ENCODE measurements at places on chromosomes 16 and 17. TPM values are rescaled to one million over a fixed set of nuclear protein-coding genes. Genes with fewer than 3 reads are reported as not detected.

ZNF688 gene
- total RNA-seq, result 18.0 TPM

DNA sequence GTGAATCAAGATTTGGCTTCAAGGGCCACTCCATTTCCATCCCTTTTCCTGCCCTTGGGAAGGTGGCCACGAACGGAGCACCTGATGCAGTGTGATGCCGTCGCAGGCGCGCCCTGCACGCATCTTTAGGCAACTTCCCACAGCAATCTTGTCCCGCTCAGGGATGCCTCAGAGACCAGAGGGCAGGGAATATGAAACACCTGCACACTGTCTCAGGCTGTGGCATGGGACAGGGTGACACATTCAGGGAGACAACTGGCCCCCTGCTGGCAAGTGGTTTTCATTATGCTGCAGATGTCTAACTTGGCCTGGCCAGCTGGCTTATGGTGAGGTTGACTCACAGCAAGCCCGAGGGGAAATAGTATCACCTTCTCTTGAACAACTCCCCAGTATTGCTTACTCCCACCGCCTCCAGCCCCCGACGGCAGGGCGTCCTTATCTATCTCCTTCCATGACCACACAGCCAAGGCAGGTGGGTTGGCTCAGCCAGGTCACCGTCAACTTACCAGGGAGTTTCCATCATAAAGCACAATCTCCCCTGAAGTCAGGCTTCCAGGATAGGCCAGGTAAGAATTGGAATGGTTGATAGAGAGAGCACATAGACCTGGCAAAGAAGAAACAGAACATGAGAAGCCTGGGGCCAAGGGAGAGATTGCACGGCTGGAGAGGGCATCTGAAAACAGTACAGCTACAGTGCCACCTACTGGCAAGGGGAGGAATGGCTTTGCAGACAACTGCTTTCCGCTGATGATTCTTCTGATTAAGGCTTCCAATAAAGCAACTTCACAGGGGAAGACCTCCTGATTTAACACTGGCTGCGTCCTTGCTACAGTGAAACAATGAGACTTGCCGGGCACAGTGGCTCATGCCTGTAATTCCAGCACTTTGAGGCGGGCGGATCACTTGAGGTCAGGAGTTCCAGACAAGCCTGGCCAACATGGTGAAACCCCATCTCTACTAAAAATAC, 21.1 kb downstream of the WIPI1 start:
- DNase-seq, result peak; percentile 94

ABAT gene
- 8.2 TPM for total RNA-seq

KIF18B gene
- total RNA-seq, result 11.8 TPM

GRCh38 chr17:82810644-82811430, 29.0 kb downstream of the ZNF750 start:
- DNase-seq, result no peak

DNA sequence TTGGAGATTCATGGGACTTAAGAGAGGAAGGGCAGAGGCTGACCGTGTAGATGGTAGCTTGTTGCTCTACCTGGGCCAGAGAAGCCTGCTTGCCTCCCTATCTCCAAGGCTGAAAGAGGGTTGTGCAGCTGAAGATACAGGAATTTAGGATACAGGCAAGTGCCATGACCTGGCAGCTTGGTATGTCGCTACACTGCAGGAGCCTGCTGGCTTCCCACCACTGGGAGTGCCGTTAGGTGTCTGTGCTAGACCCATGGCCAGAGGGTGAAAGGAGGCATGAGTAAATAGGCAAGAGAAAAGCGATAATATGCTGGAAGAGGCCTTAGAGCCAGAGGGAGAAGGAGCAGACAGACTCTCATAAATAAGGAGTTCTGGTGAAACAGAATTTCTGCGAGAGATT, 10.6 kb downstream of the NAA60 start:
- no peak for DNase-seq

XYLT1 gene
- total RNA-seq, result 12.2 TPM

- DNase-seq, result no peak
These were observed 66.6 kb upstream of the AXIN2 start for GRCh38 chr17:65627891-65628643.

- DNase-seq, result no peak
These were observed 651.8 kb downstream of the CDH11 start for GRCh38 chr16:64469906-64470702.

DNA sequence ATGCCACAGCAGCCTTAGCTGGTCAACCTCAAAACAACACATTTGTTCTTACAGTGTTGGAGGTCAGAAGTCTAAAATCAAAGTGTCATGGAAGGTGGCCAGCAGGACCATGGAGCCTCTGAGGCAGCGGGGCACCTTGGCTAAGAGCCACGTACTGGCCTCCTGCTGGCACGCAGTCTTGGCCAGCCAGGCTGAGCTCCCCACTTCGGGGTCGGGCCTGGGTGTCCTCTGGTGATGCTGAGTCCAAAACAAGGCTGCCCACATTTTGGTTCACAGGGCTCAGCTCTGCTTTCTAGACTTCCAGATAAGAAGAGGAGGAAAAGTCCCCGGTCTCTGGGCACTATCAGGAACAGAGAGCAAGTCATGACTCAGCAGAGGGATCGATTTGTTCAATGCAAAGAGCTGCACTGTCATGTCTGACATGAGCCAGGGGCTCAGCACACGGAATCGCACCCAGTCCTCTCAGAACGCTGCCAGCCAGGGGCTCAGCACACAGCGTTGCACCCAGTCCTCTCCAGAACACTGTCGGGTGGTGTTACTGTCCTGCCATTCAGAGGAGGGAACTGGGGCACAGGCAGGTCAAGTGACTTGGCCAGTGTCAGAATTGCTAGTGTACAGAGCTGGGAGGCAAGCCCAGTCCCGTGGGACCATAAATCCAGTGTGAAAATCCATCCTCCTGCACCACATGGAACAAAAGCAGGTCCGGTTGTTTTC, 2.5 kb downstream of the LGALS9 start:
- no peak for DNase-seq

DNA sequence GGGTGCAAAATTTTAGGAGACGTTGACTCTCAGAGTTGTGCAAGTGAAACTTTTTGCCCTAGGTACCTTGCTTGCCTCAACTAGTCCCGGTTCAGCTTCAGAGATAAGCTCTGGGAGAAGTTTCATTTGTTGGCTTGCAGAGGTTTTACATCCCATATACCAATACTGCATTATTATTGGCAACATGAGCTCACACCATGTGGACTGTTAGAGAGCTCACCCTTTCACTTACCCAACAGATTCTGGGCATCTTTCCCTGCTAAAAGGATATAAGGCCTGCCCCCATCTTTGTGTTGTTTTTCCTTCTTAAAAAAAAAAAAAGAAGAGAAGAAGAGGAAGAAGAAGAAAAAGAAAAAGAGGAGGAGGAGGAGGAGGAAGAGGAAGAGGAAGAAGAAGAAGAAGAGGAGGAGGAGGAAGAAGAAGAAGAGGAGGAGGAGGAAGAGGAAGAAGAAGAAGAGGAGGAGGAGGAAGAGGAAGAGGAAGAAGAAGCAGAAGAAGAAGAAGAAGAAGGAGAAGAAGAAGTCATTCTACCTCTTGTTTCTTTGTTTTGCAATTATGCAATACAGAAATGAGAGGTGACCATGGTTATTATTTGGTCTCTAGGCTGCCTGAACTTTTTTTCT, 292.6 kb upstream of the IRX3 start:
- DNase-seq, result no peak

DNA sequence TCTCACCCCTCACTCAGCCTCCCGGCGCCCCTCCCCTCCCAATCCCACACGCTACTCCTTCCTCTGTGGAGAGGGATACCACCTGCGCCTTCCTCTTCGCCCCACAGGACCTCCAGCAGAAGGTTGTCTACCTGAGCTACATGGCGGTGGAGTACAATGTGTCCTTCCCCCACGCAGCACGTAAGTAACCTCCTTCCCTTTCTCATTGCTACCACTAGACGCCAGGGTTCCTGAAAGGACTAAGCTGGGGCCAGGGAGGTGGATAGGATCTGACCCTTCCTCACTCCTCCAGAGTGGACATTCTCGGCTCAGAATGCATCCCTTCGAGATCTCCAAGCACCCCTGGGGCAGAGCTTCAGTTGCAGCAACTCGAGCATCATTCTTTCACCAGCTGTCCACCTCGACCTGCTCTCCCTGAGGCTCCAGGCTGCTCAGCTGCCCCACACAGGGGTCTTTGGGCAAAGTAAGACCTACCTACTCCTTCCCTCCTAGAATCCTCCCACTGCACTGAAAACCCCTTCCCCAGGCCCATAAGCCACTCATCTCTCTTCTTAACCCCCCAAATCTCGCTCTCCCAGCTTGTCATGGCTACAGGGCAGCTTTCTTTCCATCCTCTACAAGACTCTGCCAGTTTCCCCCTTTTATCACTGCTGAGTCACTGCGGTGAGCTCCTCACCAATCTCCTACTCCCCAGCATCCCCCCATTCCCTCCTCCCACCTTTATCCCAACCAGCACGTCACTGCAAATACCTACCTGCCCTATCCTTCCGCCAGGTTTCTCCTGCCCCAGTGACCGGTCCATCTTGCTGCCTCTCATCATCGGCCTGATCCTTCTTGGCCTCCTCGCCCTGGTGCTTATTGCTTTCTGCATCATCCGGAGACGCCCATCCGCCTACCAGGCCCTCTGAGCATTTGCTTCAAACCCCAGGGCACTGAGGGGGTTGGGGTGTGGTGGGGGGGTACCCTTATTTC, 1.5 kb downstream of the CD68 start:
- no peak for DNase-seq
